Activated CD4-positive, alpha-beta memory T cell treated with anti-CD3 and anti-CD28 coated beads, Interleukin-2, amount 10 ng/mL, durations not matched to agents 7 days and 5 days (primary cell): ENCODE measurements at places on chromosomes 7 and 10.

DNA sequence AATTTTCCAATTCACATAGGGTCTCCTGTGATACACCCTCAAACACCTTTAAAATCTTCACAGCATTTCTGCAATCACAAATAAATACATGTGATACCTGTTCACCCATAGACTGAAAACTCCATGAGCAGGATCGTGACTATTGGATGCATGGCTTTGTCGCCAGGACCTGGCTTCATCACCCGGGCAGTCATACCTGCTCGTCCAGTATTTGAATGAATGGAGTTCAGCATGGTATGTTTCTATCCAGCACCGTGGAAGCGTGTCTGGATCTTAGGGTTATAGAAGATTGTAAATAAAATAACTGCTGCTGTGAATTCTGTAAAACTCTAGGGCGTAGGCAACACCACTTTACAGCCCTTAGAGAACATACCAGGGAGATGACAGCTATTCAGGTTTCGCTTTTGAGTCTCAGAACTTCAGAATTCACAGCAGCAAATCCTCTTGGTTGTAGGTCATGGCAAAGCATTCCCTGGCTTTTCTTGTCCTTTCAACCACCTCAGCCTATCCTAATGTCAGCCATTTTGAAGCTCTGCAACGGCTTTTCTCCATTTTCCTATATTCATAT is 47.4 kb upstream of the USP6NL start:
- no peak for DNase-seq

- no peak for DNase-seq
Measured at GRCh38 chr7:74405191-74405898, 48.4 kb upstream of the GTF2IRD1 start.

DNA sequence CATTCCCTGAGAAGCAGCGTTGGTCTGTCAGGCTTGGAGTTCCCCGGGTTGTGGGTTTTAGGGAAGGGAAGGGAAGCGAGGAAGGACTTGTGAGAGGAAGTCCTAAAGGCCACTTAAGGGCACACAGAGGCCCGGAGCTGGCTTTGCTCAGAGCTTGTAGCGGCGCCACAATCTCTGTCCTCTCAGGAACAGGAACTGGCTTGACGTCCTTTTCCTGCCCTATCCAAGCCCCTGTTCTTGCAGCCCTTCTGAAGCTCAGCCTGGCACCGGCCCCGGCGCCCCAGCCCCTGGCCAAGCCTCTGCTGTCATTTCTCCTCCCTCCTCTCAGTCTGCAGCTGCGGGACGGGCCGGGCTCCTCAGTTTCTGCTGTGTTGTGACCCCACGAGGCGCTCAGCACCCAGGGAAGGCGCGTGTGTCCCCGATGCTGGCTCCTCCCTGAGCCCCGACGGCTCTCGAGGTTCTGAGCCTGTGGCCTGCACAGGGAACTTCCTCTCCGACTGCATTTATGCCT is at the start of gene GIMAP8:
Gene GIMAP8, plus strand, starts transcription at position 140 of the 511 bp plus-strand sequence. CDS start 16,069 bp downstream, outside the sequence.
- peak; percentile 71 for DNase-seq

GRCh38 chr7:106239406-106239805 is 45.4 kb downstream of the NAMPT start:
- DNase-seq: no peak

GRCh38 chr7:55288070-55288824 is 76.9 kb upstream of the LANCL2 start:
- no peak for DNase-seq

- no peak for DNase-seq
Measured at GRCh38 chr10:11959966-11960365, 82.6 kb downstream of the UPF2 start.

DNA sequence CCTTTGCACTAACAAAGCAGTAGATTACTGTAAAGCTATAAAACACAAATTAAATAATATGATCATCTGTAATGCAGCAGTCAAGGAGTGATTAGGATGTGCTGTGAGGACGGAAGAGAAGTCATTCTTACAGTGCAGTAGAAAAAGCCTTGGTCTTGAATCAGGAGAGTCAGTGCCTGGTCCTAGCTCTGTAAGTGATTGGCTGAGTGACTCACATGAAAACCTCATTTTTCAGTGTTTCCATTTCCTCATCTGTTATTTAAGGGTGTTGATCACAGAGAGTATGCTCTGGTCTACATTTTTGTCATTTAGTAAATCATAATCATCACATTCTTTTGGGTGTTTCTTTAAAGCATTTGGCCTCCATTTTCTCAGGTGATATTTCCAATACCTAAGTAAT is 717.8 kb downstream of the LRMDA start:
- DNase-seq: no peak

DNA sequence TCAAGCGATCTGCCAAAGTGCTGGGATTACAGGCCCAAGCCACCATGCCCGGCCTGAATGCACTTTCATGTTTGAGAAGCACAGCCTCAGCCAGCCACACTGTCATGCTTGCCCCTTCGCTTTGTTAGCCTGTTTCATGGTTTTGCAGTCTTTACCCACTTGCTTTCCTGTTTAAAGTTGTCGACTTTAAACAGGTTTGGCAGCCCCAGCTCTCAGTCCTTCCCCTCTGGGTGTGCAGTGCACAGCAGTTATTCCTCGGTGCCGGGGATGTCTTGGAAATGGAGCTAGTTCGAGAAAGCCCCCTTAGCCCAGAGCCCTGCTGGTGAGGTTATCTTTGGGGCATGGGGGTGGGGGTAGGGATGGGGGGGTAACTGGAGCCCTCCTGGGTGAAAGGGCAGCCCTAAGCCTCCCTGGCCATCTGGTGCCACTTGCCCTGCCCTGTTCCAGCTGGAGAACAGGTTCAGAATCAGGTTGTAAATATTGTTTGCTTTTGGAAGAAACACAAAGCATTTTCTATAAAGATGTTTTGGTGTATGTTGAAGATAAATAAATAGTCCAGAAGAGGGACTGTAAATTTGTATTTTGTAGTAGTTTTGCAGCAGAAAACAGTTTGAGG is 14.8 kb downstream of the TSPAN14 start:
- peak; percentile 38 for DNase-seq

DNA sequence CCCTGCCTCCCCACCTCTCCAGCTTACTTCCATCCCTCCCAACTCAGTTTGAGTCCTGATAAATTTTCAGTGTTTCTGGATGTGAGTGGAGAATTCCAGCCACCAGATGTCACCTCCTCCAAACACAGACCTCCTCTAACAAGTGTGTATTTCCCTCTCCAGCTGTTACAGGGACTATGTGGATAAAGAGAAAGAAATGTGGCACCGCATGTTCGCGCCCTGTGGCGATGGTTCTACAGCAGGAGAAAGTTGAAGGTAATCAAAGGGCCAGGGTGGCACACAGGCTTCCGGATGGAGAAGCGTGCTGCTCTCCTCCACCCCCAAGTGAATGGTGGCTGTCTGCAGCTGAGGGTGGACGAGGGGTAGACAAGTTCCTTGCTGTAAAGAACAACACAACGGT is 14.7 kb downstream of the FKBP6 start:
- DNase-seq: no peak

GRCh38 chr10:71259815-71260501 is 47.6 kb downstream of the UNC5B start:
- DNase-seq: no peak

DNA sequence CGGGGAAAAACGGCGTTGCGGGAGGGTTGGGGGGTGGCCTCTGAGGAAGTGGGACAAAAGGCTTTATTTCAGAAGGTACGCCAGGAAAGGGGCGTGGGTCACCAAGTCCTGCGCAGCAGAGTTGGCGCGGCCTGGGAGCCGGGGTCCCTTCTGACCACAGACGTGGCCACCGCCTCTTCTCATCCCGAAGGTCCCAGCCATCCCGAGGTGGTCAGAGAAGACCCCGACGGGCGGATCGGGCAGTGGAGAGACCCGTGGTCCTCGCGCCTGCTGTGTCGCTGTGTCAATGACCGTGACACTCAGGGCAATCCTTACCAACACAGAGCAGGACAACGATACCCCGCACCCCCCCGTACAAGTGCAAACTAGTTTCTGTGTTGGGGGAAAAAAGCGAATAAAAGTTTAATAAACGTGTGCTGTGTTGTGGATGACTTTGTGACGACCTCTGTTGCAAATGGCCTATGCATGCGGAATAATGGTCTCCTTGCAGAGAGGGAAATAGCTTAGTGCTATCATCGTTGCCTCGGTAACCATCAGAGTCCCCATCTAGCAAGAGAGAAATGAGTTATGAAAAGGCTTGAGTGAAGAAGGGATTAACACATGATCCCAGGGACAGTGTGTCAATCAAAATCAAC is 19.4 kb upstream of the GATA3 start:
- no peak for DNase-seq

GRCh38 chr10:104472505-104472904 is 118.9 kb downstream of the CFAP58 start:
- DNase-seq: no peak

GRCh38 chr10:124677749-124678556 is 66.2 kb downstream of the FAM53B start:
- DNase-seq: no peak

- DNase-seq: no peak
Measured at GRCh38 chr7:111051832-111052231, 39.1 kb upstream of the LRRN3 start.

GRCh38 chr7:155001756-155002410 is 1.0 kb downstream of the PAXIP1 start:
- DNase-seq: no peak

DNA sequence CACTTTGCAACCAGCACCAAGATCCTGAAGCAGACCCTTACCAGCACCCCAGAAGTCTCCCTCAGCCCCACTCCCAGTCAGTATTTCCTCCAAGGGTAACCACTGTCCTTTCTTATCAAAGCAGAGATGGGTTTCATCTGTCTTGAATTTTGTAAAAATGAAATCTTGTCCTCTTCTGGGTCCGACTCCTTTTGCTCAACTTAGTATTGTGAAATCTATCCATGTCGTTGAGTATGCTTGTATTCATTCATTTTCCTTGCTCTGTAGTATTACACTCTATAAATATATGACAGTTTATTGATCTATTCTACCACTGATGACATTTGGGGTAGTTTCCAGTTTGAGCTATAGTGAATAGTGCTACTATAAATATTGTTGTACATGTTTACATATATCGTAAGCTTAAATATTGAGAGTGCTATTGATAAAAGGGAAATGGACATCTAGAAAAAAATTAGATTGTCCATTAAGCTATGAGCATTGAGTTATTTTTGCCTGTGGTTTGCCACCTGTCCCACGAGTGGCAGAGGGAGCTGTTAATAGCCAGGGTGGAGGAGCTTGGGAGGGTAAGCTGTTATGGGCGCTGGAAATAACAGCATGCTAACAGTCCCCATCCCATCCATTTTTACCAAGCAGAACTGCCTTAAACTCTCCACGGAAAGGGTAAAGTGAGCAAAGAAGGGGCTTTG is 36.5 kb downstream of the AIFM2 start:
- DNase-seq: no peak

DNA sequence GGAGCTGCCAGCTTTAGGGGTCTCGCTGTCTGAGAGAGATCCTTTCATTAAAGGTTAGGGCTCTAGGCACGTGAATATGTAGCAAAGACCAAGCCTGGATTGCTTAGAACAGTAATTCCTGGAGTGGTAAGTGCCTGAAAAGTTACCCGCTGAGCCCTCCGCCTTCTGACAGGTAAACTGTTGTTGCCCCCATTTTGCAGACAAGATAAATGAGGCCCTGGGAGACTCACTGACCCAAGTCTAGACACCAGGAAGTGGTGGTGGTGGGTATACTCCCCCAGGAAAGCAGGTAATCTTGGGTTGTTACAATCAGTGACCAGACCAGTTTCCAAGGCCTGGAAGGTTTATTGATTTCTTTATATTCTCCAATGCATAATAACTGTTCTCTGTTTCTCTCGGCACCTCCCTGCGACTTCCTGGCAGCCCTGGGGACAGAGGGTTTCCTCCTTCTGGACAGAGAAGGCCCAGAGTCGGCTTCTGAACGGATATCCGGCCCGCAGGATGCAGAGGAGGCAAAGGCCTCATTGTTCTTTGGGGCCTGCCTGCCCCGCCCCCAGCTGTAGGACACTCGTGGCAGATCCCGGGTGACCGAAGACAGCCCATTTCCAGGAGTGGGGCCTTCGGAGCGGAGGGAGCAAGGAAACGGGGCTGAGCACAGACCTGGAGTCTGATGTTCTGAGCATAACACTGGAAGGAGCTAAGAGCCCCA is 1.3 kb upstream of the GRK5 start:
- DNase-seq: peak; percentile 71

DNA sequence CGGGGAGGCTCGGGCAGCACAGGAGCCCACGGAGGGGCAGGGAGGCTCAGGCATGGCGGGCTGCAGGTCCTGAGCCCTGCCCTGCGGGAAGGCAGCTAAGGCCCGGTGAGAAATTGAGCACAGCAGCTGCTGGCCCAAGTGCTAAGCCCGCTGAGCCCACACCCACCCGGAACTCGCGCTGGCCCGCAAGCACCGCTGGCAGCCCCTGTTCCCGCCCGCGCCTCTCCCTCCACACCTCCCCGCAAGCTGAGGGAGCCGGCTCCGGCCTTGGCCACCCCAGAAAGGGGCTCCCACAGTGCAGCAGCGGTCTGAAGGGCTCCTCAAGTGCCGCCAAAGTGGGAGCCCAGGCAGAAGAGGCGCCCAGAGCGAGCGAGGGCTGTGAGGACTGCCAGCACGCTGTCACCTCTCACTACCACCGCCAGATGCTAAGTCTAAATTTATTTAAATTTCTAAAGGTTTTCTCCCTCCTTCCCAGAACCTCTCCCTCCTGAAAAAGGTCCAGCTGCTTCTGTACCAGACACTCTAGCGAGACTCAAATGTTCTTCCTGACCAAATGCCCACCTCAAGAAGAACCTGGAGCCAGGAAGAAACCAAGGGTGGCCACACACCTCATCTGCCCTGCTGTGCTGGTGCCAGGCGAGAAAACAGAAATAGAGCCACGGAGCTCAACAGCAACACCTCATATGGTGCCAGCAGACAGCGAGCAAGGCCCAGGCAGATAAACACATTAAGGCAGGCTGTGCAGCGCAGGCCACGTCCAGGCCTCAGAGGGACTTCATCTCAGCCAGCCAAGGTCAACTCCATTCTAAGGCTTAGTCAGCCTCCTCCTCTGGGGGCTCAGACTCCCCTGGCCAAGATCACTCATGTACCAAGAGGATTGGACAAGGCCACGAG is 47.0 kb downstream of the KCNMA1 start:
- no peak for DNase-seq

DNA sequence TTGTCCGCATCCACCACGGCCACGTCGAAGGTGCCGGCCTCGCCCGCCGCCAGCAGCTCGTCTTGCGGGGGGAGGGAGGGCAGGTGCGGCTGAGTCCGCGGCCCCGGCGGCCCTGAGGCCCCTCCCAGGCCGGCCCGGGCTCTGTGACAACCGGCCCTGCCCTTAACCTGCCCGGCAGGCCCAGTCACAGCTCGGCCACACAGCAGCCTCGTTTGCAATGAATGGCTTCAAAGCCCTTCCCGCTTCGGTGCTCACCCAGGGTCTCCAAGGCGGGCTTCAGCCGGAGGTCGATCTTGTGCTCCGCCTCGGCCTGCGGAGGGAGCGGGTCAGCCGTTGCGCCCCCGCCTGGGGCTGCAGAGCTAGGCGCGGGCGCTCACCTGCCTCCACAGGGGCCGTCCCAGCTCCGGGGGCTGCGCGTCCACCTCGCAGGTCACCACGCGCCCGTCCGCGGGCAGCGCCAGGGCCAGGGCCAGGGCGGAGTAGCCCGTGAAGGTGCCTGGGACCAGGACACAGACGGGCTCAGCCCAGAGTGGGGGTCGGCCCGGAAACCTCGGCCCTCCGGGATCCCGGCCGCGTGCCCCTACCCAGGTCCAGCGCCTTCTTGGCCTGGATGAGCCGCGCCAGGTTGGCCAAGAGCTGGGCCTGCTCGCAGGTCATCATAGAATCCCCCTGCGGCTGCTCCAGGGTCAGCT is 928 bp downstream of the COMTD1 start:
- no peak for DNase-seq

- peak; percentile 73 for DNase-seq
Measured at GRCh38 chr7:5629941-5630340, 151.5 kb downstream of the RNF216 start.
